ENCODE measurements at places on chromosomes 12 and 14.

DNA sequence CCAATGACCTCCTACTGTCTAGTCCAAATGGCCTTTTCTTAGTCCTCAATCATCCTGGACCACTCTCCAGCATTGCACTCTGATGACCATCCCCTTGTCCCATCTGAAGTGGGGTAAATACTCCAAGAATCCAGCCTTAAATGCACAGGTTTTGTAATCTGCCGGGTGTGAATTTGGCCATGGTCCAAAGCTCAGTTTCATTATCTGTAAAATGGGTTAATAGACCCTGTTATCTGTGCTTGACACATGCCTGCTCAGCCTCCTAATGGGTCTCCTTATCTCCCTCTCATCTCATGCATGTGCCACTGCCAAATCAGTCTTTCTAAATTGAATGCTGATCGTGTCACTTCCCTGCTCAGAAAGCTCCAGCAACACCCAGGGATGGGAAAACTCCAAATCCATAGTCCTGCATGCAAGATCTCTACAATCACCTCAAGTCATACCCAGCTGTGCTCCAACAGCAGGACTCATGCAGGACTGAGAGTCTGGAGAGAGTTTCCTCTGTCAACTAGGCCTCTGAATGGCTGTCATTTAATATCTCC is 22.3 kb downstream of the LGR5 start:
- no peak for DNase-seq

DNA sequence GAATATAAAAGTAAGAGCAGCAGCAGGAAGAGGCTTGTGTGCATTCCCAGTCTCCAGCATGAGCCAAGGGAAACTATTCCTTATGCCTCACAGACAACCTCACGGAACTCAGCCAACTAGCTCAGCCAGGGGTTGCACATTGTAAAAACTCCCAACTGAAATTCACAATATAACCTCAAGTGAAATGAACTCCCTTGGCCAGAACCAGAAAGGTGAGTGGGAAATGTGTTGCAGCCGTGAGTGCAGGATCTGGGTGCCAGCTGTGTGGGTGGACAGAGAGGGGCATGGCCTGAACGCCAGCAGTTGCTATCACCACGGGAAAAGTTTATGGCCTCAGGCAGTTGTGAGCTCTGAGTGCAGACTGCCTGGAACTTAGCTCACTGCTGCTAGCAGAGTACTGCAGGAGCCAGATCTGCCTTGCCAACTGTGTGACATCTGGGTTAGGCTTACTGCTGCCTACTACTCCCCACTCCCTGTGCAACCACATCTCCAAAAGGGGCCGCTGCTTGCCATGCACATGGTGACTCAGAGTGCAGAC is 2.3 kb upstream of the CLEC1A start:
- DNase-seq = no peak

DNA sequence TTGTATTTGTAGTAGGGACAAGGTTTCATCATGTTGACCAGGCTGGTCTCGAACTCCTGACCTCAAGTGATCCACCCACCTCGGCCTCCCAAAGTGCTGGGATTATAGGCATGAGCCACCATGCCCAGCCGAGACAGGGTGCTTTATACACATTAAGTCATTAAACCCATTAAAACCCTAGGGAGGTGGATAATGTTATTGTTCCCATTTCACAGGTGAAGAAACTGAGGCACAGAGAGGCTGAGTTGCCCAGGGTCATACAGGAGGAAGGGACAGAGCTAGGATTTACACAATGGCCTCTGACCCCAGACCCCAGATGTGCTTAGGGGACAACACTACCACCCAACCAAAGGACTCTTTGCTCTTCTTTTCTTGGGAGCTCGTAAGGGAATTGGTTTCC is 51.0 kb upstream of the RIN3 start:
- DNase-seq = no peak

DNA sequence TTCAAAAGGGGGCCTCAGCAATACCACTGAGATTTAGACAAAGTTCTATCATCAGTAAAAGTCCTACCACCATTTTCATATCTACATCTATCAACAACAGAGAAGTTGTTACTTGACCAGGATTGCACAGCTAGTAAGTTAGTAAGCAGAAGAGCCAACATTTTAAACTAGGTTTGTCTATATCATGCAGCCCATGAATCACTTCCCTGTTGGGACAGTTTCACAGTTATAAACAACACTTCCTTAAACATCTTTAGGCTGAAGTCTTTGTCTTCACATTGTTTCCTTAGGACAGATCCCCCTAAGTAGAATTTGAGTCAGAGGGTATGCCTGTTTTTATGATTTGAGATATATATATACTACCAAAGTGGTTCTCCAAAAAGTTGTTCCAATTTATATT is 68.5 kb downstream of the DAO start:
- no peak for DNase-seq

GRCh38 chr14:99348816-99349614 is 77.0 kb upstream of the BCL11B start:
- no peak for DNase-seq

GRCh38 chr12:51922762-51923505 is 15.6 kb downstream of the ACVRL1 start:
- peak; percentile 23 for DNase-seq

DNA sequence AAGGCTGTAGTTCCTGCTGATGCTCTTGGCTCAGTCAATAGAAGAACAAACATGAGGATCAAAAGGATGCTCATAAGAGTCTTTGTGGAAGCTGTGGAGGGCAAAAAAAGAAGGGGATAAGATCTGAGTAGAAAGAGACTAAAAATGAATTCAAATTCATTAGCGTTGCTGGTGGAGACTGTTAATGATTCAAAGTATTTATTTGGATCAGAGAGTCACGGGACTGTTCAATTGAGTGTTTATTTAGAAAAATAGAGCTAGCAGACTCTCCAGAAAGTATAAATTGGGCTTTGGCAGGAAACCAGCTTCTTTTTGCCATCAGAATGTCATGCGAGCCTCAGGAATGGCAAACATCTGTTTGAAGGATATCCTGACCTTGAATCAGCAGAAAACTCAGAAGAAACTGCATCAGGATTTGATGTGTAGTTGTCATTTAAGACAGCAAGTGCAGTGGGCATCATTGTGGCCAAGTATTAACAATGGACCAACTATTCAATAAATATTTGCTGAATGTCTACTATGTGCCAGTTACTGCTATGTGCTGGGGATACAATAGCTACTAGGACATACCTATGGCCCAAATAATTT is 126.4 kb downstream of the TBC1D30 start:
- DNase-seq = no peak

DNA sequence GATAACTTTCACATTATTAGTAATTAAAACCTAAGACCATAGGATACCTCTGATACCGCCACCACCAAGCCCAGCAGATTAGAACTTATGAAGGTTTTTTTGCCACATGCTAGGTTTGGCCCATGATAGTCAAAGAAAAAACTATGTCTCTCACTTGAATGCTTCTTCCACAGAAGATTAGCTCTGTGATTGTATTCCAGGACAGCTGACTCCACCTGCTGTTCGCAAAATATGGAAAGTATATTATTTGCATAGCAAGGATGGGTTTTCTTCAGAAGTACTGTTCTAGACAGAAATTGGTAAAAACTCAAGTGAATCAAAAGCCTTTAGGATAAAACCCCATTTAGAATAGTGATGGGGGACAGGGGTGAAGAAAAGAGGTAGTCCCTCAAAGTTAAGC is 42.2 kb downstream of the PPFIBP1 start:
- DNase-seq = peak; percentile 11

- no peak for DNase-seq
These were observed 61.4 kb upstream of the CMKLR1 start for GRCh38 chr12:108400481-108400880.

GRCh38 chr12:105423921-105424320 is 93.4 kb downstream of the C12orf75 start:
- no peak for DNase-seq

DNA sequence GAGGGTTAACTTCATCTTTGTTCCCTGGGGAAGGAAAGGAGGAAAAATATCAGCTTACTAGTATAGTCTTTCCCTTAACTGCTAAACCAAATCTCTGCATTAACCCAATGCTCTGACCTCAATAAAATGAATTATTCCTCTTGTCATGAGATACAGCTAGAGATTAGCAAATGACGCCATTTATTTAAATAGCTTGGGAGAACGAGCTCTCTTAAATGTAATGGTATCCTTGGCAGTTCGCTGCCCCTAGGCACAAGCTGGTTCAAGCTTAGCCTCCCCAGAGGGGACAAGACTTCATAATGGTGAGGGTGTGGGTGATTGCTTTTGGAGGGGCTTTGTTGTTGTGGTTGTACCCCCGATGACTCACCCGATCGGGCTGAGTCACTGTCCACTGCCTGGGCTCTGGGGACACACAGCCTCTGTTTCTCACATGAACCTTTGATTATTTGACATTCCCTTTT is 19.6 kb downstream of the FNTB start:
- no peak for DNase-seq

DNA sequence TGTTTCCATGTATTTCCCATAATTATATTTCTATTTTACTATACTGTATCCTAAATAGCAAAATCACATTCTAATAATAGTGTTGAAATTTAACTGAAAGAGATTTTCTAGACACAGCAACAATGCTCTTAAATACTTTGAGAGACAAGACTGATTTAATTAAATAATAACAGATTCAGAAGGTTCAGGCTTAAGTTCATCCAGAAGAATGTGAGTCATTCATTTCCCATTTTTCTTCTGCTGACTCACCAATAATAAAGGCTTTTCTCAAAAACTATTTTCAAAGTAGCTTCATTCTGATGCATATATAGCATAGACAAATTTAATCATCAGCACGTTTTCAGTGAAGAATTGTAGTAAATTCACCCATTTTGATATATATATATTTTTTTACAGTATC is 481.4 kb downstream of the MDGA2 start:
- no peak for DNase-seq

DNA sequence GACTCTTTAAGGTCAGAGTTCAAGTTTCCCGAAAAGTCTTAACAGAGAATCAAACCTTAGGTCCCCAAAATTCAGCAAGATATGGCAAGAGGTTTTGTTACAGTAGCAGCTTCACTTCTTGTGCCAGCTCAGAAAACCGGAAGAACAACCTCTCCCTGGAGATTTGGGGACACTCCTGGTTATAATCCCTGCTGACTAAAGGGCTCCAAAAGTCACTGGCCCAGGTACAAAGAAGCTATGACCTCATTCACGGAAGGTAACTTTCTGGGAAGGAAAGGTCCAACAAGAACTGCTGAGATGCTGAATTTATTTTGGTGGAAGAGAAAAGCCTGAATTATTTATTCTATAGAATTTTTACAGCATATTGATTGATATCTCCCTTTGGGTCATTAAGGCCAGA is 55.6 kb upstream of the DIO2 start:
- peak; percentile 2 for DNase-seq

- DNase-seq = peak; percentile 50
These were observed 24.6 kb downstream of the GPR65 start for GRCh38 chr14:88029500-88029899.

GRCh38 chr12:52404951-52405350 is 1.2 kb downstream of the KRT82 start:
- no peak for DNase-seq

- DNase-seq = peak; percentile 90
These were observed at the start of gene LRP1 for GRCh38 chr12:57127726-57128518. Gene LRP1, plus strand, starts transcription at chr12:57128483. Its CDS starts 482 bp downstream, at chr12:57128965.

- DNase-seq = no peak
These were observed 63.3 kb downstream of the GTF2A1 start for GRCh38 chr14:81157431-81157830.

- peak; percentile 8 for DNase-seq
These were observed 1255.4 kb downstream of the LRFN5 start for GRCh38 chr14:42862114-42862513.

GRCh38 chr12:104353012-104353981 is 49.8 kb downstream of the EID3 start:
- no peak for DNase-seq

DNA sequence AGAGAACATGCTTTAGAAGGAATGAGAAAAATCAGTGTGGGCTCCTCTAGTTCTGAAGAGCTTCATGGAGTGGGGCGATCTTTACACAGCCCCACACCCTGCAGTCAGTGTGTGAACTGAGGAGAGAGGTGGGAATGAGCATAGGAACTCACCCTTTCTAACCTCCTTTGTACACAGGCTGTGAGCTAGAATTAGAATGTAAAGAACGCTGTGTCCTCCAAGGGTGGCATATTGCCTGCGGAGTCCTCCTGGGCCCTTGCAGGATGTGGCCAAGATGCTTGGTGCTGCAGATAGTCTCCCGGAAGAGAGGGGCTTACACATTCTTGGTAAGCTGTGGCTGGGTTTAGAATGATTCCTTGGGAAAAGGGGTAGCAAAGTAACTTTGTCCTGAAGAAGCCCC is 43.9 kb downstream of the NINJ2 start:
- DNase-seq = no peak

DNA sequence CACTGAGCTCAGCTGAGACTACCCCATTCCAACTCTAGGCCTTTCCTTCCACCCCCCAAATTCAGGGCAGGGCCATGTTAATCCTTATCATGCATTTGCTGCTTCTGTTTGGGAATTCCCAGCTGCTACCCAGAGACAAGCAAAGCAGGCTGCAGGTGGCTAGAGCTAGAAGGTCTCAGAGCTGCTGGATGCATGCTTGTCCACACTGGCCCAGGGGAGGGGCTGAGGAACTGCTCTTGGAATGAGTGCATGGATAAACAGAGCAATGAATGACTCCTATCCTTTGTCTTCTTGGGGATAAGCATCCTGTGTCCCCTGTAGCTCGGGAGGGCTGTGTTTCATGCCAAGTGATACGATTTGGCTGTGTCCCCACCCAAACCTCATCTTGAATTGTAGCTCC is 136.8 kb upstream of the NOS1 start:
- peak; percentile 38 for DNase-seq

- no peak for DNase-seq
These were observed 47.9 kb downstream of the ANKRD9 start for GRCh38 chr14:102461490-102462338.

GRCh38 chr12:85765453-85765869 is 70.7 kb downstream of the RASSF9 start:
- DNase-seq = peak; percentile 81

GRCh38 chr14:104894331-104895206 is 29.5 kb downstream of the CEP170B start:
- no peak for DNase-seq

DNA sequence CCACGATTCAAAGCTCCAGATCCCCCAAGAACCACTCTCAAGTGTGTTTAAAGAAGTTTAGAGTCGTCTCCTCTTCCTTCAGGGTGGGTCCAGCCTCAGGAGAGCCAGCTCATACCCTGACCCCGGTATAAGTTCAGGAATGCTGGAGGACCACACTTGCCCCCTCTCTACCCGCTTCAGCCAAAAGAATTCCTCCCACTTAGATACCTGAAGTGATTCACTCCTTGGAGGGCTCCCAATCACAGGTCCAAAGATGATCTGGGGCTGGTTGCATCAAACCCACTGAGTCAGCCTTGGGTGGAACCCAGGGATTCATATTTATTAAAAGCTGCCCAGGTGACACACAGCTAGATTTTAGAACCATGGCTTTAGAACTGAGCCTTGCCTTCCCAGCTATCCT is 133.5 kb upstream of the PARP11 start:
- no peak for DNase-seq

GRCh38 chr14:34872822-34873588 is 2.2 kb downstream of the BAZ1A start:
- DNase-seq = peak; percentile 80

GRCh38 chr12:116068371-116068770 is 209.1 kb downstream of the MED13L start:
- DNase-seq = no peak

All from DMS53 (cell line).